ENCODE measurements at places on chromosomes 2 and 18.

GRCh38 chr2:26292646-26293045, 47.9 kb downstream of the HADHB start:
- no peak for DNase-seq

- DNase-seq = no peak
These were observed 66.9 kb downstream of the EMX1 start for GRCh38 chr2:72984172-72984671.

DNA sequence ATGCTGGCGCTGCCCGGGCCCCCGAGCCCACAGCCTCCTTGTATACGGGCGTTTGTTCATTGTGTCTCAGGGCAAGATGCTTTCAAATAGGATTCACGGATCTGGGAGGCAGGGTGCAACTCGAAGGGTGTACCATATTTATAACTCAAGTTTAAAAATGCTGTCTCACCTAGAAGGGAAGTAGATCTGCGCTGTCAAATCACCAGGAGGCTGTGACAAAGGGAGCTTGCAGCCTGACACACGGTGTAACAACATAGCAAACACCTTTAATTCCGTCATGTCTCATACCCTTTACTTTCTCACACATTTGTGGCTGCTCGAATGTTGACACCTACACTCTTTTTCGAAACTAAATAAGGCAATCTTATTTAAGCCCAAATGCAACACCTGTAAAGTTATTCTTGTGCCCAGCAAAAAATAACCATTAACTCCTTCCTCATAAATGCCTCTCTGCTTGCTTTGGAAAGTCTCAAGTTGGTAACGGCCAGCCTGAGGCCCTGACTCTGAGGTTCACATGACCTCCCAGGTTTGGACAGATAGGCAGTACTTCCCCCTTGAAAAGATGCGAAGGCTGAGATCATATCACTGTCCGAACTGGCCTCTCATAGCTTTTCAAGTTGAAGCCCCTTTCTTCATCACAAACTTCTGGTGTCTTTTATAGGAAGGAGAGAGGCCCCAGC, 11.6 kb downstream of the ZEB2 start:
- no peak for DNase-seq

DNA sequence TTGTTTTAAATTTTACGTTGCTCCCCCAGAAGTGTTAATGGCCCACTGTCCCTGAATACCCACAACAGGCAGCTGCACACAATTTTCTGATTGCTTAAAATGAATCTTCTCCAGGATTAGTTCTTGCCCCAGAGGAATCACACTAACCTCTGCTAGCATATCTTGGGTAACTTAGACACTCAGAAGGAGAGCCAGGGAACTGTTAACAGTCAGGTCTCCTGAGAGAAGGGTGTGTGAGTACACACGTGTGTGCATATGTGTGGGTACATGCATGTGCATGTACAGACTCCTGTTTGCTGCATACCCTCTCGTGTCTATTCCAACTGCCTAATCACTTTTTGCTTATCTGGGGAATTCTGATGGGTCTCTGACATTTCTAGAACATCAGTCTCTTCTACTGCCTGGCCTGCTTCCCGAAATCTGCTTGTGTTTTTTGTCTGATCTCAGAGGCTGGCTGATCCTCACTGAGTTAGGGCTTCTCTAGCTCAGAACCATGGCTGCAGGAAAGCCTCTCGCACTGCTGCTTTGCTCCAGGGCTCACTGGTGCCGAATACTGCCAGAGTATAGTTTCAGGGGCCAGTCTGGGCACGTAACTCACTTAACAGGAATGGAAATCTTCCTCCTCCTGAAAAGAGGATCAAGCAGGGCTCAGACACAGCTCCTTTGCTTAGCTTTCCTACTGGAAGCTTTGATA, 62.8 kb downstream of the PRELID3A start:
- DNase-seq = no peak

GRCh38 chr2:127228102-127228501, 8.0 kb upstream of the CYP27C1 start:
- DNase-seq = no peak

GRCh38 chr18:62329691-62330454, 4.8 kb downstream of the TNFRSF11A start:
- peak; percentile 31 for DNase-seq

DNA sequence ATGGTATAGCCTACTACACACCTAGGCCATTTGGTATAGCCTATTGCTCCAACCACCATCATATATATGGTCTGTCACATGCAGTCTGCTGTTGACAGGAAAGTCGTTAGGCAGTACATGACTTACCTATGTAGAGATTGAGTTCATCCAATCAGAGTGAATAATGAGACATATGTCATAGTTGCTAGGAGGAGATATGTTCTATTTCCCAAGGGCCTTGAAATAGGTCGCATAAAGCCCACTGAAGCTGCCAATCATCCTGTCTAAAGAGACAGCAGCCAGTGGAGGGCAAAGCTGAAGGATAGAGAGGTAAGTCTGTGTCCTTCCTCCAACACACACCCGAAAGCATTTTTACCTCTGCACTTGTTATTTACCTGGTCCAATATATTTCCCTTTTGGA, 263.4 kb downstream of the PTPRM start:
- DNase-seq = no peak

DNA sequence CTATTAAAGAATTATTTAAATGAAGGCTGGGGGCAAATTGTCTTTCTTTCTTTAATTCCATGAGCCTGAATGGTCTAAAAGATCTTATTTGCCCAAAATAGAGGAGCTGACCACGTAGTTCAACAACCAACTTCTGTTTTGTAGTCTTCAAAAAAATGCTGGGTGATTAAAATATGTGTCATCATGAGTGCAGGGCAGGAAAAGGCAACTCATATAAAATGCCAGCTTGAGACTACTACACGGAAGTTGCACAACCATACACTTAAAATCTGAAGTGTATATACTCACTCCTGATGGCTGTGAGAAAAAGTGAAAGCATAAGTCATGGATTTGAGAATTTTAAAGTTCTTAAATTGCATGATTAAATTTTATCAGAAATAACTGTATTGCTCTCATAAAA, 210.9 kb downstream of the DYM start:
- no peak for DNase-seq

- DNase-seq = no peak
These were observed 1045.7 kb upstream of the CELF4 start for GRCh38 chr18:38611036-38611964.

DNA sequence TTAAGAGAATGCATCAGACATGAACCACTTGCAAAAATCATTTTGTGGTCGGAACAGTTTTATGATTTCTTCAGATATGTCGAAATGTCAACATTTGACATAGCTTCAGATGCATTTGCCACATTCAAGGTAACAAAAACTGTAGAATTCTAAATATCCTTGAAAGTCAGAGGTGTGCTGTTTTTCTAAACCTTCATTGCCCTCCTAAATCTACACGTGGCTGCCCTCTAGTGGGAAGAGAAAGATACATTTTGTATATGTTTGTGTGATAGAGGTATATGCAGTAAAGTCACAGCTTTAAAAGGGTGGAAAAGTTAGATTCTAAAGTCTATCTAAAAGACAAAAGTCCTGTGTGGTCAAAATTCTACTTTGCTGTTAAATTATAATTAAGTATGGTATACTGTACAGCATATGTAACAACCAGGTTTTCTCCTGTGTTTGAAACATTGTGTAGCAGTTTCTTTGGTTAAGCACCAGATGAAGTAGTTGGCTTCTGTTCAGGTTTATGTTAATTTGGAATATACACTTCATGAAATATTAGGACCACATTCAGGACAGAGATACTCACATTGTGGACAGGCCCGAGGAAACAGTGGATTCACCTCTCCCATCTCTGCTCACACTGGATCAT, 65.9 kb upstream of the ITM2C start:
- no peak for DNase-seq

DNA sequence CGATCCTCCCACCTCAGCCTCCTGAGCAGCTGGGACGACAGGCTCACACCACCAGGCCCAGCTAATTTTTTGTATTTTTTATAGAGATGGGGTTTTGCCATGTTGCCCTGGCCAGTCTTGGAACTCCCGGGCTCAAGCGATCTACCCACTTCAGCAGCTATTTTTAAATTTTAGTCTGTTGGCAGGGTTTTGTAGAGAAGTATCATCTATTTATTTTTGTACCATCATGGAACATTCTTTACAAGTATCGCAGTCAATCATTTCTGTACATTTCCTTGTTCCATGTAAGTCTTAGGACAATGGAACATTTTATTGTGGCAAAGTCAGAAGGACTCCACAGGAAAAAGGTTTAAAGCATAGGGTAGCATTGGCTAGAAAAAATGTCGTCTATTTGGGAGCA, 94.6 kb downstream of the UGGT1 start:
- no peak for DNase-seq

DNA sequence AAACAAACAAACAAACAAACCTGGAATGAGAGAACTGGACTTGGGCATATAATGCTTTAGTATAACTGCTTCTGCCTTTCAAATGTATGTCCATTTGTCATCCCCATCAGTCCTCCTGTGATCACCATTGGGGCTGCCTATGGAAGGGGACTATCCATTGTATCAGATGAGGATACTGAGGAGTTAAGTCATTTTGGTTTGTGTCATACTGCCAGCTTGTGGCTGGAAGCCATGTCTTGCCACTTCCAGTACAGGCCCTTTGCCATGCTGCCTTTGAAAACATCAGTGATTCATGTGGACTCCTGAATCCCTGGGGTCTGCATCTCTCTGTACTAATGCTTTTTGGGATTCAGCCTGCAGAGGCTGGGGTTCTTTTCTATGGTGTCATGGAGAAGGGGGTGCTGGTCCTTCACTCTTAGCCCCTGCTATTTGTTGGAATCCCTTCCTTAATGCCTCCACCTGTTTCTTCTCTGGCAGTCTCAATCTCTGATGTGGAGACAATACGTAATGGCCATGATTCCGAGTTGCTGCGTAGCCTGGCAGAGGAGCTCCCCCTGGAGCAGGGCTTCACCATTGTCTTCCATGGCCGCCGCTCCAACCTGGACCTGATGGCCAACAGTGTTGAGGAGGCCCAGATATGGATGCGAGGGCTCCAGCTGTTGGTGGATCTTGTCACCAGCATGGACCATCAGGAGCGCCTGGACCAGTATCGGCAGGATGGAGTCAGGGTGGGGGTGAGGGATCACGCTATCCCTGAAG, 10.6 kb downstream of the PLCD4 start:
- DNase-seq = no peak

DNA sequence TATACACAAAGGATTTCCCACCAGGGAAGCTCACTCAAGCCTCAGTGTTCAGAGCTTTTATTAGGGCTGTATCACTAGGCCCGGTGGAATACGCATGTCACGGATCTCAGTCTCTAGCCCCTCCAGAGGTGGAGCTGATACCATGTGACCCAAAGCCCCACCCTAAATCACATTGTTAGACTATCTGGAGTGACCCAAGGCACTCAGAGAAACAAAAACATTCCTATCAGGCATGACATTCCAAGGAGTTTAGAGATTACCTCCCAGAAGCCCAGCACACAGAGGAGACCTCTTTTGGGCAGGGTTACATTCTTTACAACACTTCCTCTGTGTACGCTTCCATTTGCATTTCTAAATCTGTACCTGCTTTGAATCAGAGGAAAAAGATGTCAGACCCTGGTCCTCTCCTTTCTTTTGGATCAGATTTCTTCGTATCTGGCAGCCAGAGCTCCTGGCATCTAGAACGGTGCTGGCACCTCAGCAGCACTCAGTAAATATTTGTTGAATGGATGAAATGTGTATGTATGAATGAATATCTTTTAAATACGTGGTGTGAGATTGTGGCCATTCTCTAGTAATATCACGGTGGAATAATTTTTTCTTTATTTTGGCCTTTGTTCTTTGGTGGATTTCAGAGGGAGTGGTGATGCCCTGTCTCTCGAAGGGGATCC, 37.7 kb upstream of the SMAD2 start:
- no peak for DNase-seq

- no peak for DNase-seq
These were observed 11.6 kb upstream of the CASP10 start for GRCh38 chr2:201171259-201171814.

- no peak for DNase-seq
These were observed 104.8 kb upstream of the TGFA start for GRCh38 chr2:70658476-70658875.

DNA sequence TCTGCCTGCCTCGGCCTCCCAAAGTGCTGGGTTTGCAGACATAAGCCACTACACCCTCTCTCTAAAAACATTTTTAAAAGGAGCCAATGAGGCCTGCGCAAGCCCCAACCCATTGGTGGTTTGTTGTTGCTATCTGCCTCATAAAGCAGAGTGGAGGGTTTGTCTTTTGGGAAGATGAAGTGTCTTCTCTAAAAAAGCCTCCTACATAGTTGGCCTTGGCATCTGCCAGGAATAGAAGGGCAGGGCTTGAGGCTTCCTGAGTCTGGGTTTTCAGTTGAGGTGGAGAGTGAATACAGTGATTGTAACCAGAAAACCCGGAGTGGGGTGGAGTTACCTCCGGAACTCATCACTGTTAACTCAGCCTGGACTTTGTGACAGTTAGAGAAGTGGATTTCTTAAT, 5.9 kb upstream of the STARD7 start:
- no peak for DNase-seq

- DNase-seq = peak; percentile 24
These were observed 23.9 kb downstream of the PECR start for GRCh38 chr2:216057688-216058193.

- no peak for DNase-seq
These were observed 42.3 kb upstream of the DOK6 start for GRCh38 chr18:69358212-69358895.

DNA sequence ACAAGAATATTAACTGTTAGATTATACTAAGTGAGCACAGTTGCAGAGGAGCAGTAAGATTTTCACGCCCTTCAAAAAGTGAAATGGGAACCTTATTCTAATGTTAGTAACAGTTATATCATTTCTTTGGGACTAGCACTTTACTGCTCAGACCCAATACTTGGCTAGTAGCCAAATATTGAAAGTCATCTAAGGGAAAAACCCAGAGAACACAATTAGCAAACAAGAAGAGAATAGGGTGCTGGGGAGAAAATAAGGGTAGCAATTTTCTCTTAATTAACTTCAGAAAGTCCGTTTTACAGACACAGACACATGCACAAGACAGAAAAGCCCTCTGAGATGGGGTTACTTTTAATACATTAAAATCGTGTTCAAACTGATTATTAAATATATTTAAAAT, 71.8 kb downstream of the ID2 start:
- DNase-seq = no peak

- DNase-seq = no peak
These were observed 168.7 kb downstream of the UBE2E3 start for GRCh38 chr2:181149056-181149455.

All from stimulated activated CD4-positive, alpha-beta T cell treated with anti-CD3 and anti-CD28 coated beads, Interleukin-4, amount 100 ng/mL, for 48 hours (primary cell).